ENCODE measurements at places on chromosomes 4 and X.
A peak's percentile ranks its signal among the peaks of the same experiment; 100 is the strongest.

DNA sequence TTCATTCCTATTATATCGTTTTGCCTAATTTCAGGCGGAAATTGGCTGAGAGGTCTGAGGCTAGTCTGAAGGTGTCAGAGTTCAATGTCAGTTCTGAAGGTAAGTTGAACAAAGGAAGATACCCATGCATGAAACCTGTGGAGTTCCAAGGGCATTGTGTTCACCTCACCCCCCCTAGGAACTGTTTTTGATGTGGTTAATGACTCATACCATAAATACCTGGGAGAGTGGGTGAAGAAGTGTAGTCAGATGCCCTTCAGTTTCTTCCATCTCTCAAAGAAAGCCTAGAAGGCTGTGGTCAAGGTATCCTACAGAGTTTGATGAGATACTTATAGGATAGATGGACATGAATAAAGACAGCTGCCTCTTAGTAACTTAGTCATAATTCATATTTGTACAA is 2.7 kb downstream of the UTP14A start:
- DNase-seq, result no peak

GRCh38 chr4:110112056-110112455 is 86.4 kb downstream of the ELOVL6 start:
- DNase-seq, result no peak

DNA sequence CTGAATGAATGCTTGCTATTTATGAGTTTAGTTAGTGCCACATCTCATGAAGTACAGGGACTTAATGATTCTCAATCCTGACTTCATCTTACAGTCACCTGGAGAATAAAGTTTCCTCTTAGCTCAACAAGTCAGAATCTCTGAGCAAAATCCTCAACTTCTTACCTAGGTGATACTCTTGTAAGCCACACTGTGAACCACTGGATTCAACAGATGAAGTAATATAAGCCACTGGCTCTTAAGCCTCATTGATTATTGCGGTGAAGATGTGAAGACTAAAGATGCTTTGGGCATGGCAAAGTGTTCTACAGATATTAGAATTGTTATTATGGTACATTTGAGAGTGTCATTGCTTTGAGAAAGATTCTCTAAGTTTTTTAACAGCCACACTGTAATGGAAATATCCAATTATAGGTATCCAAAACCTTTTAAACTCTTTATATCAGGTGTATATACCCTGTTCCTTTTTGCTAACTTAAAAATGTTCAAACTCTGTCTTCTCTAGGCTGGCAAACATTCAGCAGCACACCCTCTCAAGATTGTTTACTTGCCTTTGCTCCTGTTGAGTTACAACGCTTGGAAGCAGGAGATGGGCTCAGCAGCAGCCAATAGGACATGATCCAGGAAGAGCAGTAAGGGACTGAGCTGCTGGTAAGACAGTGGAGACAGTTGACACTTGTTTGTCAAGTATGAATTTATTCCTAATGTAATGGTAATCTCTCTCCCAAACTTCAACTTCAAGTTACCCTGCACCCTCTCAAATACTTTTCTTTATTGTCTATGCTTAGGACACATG is 43.4 kb downstream of the TET2 start:
- DNase-seq, result no peak

GRCh38 chr4:6568689-6569332 is 6.2 kb upstream of the MAN2B2 start:
- no peak for DNase-seq

- no peak for DNase-seq
Observed at GRCh38 chr4:113327494-113327893, 278.0 kb downstream of the ANK2 start.

- DNase-seq, result no peak
Observed at GRCh38 chrX:66036231-66036630, 3.6 kb downstream of the VSIG4 start.

DNA sequence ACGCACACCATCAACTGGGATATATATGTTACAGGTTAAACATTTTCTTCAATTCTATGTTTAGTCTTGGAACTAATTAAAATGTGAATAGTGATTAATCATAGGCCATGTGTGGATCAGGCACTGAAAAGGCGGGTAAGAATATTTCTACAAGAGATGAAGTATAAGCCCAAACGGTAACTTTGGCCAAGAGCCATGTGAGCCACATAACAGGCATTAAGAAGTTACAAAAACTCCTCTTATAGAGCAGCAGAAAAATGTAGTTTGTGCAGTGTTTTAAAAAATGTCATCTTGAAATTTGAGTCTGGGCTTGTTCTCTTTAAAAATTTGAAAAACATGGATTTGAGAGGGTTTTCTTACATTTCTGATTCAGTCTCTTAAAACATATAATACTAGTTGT is 521.8 kb upstream of the DIPK2B start:
- no peak for DNase-seq

GRCh38 chr4:172708184-172708583 is 460.4 kb upstream of the GALNT7 start:
- DNase-seq, result no peak

- DNase-seq, result no peak
Observed at GRCh38 chrX:148577741-148578140, 77.3 kb downstream of the AFF2 start.

- DNase-seq, result no peak
Observed at GRCh38 chrX:152872522-152872921, 25.3 kb upstream of the ZNF185 start.

DNA sequence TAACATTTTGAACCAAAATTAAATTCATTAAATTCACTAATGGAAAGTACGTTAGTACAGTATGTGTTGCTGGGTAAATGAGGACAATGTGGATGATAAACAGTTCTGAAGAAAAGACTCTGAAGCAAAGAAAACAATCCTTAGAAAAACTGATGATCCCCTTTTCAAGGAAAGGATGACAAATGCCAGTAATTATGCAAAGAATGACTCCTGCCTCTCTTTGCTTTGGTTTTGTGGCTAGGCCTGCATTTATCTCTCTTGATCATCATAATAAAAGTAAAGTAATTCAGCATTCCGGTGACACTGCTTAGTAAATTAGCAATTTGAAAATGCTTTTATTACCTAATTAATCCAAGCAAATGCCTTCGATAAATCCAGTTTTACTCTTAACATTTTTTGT is 652.2 kb upstream of the DIPK2B start:
- DNase-seq, result no peak

GRCh38 chr4:2935762-2936743 is 27.2 kb downstream of the NOP14 start:
- DNase-seq, result no peak

DNA sequence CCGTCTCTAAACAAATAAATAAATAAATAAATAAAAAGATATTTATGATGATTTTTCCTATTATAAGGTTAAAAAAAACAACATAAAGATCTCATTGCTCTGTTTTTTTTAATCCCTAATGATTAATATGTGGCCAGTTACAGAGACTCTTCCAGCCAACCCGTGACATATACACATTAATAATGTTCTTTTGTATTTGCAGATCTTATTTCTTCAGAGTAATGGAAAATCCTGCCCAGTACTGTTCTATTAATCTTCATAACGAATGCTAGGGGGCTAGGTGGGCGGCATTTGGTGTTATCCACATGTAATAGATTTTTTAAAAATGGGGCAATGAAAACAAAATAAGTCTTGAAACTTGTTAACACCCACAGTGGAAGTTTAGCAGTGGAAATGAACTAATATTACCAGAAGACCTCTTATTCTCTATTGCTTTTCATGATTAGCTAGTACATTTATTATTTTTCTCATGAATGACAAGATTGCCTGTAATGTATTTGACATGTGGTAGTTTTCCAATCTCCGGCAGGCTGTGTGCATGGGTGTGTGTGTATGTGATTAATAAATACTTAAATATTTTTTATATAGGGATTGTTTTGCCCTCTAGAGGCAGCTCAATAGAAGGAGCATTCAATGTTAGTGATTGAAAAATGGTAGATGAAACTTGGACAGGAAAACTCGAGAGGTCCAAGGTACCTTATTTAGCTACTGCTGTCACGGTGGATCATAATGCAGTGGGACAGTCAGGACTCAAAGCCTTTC is 457.4 kb downstream of the IL1RAPL1 start:
- DNase-seq, result no peak

- no peak for DNase-seq
Observed at GRCh38 chr4:167424341-167425256, 190.3 kb upstream of the SPOCK3 start.

DNA sequence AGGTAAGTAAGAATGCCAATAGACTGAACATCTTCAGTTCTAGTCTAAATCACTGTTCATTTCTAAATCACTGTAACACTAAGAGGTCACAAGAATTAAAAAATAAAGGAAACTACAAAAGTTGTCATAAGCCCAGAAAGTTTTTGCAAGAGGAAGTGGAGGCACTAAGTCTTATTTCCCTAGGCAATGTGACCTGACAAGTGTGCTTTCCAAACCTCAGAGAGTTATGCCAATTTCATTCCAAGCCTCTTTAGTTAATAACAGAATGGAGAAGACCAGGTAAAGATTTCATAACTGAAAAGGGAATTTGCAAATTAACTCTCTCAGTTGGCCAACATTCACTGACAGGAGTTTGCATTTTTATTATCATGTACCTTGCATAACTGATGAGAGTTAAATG is 40.5 kb downstream of the BBS12 start:
- DNase-seq, result no peak

DNA sequence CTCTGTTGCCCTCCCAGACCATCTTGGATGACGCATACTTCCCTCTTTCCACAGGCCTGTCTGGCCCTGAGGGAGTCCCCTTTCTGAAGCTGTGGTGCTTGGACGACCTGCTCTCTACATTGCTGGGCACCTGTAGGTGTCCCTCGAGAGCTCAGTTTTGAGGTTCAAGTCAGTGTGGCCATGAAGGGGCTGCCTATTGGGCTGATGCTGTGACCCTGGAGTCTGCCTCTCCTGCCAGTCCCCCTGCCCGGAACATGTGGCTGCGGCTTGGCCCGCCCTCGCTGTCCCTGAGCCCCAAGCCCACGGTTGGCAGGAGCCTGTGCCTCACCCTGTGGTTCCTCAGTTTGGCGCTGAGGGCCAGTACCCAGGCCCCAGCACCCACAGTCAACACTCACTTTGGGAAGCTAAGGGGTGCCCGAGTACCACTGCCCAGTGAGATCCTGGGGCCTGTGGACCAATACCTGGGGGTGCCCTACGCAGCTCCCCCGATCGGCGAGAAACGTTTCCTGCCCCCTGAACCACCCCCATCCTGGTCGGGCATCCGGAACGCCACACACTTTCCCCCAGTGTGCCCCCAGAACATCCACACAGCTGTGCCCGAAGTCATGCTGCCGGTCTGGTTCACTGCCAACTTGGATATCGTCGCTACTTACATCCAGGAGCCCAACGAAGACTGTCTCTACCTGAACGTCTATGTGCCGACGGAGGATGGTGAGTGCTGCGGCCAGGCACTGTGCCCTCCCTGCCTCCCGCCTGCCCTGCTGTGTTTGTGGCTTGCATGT is 3.0 kb downstream of the NLGN3 start:
- no peak for DNase-seq

- no peak for DNase-seq
Observed at GRCh38 chr4:48986654-48987164, 634 bp downstream of the CWH43 start.

DNA sequence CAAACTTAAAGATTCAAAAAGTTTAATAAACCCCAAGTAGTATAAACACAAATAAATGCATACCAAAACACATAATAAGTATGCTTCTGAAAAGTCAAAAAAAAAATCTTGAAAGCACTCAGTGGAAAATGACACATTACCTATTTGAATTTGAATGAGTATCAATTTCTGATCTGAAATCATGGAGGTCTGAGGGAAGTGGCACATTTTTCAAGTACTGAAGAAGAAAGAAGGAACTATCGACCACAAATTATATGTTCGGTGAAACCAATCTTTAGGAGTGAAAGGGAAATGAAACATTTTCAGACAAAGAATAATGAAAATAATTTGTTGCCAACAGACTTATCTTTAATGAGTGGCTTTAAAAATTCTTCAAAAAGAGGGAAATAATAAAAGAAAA is 12.1 kb upstream of the F9 start:
- no peak for DNase-seq

DNA sequence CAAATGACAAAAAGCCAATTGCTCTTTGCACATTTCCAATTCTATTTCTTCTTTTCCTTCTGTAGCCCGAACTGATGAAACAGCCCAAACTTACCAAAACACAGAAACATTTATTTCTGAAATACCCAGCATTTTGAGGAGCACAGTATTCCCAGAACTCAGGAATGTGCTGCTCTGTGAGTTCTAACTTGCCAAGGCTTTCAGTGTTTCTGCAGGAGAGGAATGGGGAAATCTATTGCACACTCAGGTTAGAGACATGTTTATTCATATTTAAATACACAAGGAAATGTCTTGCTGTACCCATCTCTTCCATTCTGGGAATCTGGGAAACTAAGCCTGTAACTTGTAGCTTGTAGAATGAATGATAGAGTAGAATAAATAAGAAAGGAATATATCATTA is 10.7 kb downstream of the TMPRSS11D start:
- DNase-seq, result no peak

- DNase-seq, result no peak
Observed at GRCh38 chr4:738781-739280, 33.2 kb downstream of the PCGF3 start.

- DNase-seq, result no peak
Observed at GRCh38 chr4:31877429-31877828, 1157.3 kb downstream of the PCDH7 start.

DNA sequence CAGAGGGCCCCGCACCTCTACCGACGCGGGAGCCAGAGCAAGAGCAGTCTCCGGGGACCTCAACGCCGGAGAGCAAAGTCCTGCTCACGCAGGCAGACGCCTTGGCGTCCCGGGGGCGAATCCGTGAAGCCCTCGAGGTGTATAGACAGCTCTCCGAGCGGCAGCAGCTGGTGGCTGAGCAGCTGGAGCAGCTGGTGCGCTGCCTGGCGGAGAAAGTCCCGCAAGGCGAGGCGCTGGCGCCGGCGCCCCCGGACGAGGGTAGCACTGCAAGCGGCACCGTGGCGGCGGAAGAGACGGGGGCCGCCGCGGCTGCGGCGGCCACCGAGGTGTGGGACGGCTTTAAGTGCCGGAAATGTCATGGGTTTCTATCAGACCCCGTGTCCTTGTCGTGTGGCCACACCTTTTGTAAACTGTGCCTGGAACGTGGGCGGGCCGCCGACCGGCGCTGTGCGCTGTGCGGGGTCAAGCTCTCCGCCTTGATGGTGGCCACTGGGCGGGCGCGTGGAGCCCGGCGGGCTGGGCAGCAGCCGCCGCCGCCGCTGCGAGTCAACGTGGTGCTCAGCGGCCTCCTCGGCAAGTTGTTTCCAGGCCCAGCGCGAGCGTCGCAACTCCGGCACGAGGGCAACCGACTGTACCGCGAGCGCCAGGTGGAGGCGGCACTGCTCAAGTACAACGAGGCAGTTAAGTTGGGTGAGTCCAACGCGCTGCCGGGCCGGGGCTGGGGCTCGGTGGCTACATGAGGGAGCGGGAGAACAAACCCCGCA is 672 bp downstream of the LONRF3 start:
- peak; percentile 54 for DNase-seq

GRCh38 chr4:174119830-174120229 is 163.6 kb downstream of the FBXO8 start:
- DNase-seq, result no peak
